ENCODE measurements at places on chromosomes 12 and 14.

DNA sequence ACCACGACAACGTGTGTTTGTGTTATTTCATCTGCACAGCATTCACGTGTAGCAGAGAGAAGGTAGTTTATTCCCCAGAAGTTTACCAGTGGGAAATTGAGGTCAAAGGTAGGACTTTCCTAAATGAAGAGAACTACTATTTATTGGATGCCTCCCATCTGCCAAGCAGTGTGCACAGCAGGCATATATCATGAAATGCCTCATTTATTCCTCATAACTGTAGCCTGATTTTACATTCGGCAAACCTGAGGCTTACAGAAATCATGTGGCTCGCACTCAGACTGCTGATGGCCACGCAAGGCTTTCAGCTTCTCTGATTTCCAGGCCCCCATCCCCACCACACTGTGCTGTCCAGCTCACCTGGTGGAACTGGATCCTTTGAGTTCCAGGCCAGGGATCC is 33.5 kb downstream of the NTF3 start:
- no peak for DNase-seq

DNA sequence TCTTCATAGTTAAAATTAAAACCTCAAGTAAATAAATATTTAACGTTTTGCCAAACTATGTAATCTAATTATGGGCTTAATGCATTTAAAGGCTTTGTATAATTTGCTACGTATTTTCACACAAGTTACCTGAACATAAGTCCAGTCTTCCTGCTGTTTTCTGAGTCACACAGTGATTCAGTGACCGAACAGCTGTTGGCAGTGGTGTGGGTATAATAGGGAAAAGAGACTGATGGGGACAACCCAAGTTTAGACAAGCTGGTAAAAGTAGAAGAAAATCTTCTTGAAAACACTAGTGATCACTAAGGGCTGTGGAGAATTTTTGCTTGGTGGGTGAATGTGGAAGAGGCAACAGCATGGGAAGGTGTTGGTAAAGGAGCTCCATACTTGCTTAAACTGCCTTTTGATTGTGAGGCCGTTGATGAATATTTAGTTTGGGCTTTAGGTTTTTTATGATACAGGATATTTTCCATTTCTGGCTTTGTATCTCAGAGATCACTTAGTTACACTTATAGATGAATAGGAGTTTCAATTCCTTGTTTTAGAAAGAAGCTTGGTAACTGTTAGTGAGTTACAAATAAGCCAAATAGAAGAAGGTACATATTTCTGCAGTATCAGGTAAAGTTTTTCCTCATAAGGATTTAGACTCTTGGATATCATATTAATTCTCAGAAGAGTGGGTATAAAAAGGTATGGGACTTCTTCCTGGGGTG is 23.9 kb downstream of the LRRK2 start:
- no peak for DNase-seq

GRCh38 chr12:27345376-27345775 is 12.7 kb downstream of the BMAL2 start:
- no peak for DNase-seq

DNA sequence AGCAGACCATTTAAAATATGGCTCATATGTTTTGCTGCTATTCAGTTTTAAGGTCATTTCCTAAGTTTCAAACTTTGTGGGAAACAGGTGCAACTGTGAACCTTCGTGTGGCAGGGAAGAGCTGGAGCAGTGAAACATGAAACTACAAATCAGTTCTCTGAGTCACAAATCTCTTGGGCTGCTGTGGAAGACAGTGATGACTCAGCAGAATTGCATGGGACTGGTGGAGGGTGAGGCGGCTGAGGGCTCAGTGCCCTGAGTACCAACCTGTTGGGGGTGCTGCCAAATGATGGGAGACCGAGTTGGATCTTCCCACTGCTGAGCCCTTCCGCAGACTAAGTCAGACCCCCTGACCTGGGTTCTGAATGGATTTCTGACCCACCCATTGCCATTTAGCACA is 8.4 kb upstream of the CALM1 start:
- no peak for DNase-seq

- no peak for DNase-seq
Observed at GRCh38 chr14:57845316-57845715, 20.6 kb downstream of the SLC35F4 start.

DNA sequence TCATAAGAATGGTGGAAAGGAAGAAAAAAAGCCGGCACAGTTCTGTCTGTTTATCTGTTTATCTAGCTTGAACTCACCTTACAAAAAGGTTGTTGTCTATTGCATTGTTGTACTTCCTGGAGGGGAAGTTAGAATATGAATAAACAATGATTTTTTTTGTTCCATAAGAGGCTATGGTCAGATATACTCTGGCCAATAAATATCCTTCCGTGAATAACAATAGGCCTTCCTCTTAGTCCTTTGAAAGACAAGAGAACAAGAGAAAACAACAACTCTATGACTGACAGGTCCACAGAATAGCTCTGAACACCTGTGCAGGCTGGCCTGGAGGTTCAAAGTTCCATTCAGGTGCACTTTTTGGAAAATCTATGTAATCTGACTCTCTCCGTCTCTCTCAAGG is 192.8 kb upstream of the KRR1 start:
- DNase-seq, result no peak

DNA sequence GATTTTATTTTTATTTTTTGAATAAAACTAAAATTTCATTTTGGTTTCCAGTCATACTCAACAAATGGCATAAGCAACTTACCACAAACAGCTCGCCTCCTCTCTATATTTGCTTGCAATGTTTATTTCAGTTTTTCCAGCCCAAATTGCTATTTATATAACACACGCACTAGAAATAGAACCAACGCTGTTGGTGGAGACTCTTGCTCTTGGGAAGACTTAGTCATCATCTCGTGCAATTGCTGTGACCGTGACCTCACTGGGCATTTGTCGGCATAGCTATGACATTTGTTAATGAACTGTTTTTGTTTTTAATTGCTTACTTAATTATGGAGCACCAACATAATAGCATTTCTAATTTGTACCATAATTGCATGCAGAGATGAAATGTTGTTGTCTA is 153.1 kb upstream of the OTX2 start:
- DNase-seq, result no peak

GRCh38 chr12:41612892-41613557 is 424.9 kb downstream of the PDZRN4 start:
- DNase-seq, result no peak

DNA sequence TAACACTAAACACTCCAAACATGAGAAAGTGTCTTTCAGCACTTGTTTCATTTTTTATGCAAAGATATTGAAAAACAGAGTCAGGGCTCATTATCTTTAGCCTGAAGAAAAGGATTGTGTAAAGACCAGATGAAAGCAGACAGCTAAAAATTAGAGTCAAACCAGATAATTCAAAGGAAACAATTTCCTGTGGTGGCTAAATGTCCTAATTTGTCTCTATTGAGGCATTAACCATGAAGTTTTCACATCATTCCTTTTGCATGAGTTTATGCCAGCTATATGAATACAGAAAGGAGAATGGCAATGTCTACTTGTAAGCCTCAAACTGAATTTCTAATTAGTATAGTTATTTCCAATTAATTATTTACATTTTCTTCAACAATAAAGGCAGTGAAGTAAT is 338.5 kb downstream of the FSCB start:
- no peak for DNase-seq

- no peak for DNase-seq
Observed at GRCh38 chr14:42174357-42174756, 567.7 kb downstream of the LRFN5 start.

- no peak for DNase-seq
Observed at GRCh38 chr12:93184672-93185368, 192.9 kb upstream of the NUDT4 start.

DNA sequence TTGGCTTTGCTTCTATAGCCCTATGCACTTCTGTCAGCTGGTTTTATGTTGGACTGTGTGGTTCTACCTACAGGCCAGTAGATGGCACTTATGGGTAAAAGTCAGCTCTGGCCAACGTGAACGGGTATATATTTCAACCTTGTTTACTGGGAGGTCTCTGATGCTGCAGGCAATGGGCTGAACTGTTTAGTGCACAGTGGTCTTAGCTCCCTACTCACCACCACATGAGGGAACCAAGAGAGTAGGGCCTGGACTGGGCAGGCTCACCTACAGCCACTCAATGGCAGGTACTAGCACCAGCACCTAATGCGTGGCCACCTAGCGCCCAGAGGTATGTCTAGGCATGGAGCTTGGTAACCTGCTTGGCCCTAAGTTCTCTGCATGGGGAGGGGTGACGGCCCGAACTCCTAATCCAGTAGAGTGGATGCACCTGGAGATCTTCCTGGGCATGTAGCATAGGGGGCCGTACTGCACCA is 481.8 kb downstream of the TMEM117 start:
- DNase-seq, result no peak

DNA sequence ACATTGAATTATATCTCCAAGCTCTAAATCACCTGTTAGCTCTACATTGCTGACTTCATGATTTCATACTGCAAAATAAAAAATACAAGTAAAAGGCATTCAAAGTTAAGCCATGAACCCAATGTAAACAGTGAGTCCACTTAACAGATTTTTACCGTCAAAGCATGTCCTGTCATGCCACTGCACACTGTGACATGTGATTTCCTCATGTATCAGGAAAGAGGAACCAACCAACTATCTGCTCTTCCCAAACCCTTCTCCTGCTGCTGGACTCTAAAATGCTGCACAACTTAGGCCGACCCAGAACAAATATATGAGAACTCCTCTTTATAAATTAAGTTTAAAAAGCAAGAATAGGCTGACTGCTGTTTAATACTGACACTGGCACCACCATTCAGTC is 37.5 kb downstream of the TM7SF3 start:
- no peak for DNase-seq

DNA sequence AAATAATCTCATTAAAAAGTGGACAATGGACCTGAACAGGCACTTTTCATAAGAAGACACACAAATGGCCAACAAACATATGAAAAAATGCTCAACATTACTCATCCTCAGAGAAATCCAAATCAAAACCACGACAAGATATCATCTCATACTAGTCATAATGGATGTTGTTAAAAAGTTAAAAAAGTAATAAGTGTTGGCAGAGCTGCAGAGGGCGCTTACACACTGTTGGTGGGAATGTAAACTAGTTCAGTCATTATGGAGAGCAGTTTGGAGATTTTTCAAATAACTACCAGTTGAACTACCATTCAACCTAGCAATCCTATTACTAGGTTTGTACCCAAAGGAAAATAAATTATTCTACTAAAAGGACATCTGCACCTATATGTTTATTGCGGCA is 47.2 kb downstream of the FOXG1 start:
- no peak for DNase-seq

- DNase-seq, result no peak
Observed at GRCh38 chr12:125573271-125573670, 508.0 kb downstream of the AACS start.

DNA sequence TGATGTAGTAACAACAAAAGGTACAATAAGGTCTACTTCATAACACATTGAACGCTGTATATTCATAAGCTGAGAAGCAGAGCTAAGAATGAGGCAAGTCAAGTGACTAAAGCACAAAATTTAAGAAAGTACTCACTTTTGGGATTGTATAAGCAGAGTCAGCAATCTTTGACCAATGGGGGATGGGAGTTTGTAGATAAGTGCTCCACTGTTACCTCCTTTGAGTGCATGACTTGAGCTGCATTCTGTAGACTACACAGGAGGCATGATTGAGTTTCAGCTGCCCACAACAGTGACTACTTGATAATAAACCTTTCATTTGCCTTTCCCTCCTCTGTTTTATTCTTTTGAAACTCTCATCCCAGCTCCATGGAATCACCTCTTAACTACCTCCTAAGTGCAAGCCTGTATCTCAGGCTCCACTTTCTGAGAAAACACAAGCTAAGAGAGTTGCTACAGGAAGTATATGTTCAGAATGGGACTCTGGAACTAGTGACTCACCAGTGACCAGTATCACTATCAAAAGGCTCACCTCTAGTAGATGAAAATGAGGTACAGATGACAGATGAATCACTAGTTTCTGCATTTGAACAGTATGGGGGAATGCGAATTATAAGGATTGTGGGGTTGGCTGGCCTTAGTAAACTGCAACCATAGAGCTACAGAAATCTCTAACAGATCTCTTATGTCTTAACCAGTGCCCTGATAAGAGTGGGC is 49.2 kb downstream of the SLC35F4 start:
- no peak for DNase-seq

- peak; percentile 41 for DNase-seq
Observed at GRCh38 chr14:105525861-105526775, at the start of gene TMEM121. Gene TMEM121, plus strand, starts transcription at chr14:105526583. Its CDS starts 2,252 bp downstream, at chr14:105528835.

GRCh38 chr12:12563290-12563928 is 746 bp upstream of the DUSP16 start:
- peak; percentile 57 for DNase-seq

- no peak for DNase-seq
Observed at GRCh38 chr12:130338794-130339601, 1.3 kb downstream of the PIWIL1 start.

DNA sequence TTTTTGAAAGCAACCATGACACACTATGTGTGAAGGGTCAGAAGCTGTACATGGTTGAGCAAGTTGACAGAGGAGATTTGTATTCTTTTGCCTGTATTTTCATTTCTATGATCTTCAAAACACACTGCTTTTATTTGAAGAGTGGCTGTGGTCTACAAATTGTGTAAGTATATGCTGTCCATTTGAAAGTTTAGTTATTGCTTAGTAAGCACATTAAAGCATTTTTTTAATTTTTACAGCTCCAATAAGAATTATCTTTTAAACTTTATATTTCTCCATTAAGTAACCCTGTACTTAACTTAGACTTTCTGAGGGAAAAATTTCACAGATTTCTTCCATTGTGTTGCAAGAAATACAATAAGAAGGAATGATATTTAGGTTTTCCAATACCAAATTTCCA is 915.2 kb downstream of the SLC6A15 start:
- DNase-seq, result no peak

DNA sequence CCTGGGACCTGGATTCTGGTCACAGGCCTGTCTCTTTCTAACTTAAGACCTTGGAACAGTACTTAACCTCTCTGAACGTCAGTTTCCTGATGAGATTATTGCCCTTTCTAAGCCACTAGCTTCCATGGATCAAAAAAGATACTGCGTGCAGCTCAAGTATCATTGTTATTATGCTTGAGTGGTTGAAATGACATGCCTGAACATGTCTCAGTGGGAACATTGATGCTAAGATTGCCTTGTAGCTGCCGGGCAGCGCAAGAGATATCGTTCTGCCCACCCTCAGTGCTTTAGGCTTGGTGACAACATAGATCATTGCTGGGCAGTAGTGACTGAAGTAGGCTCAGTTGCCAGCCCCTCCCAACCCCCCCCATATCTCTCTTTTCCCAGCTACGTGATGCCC is 131.9 kb downstream of the SMOC1 start:
- no peak for DNase-seq

GRCh38 chr14:35822501-35822900 is 3.6 kb upstream of the BRMS1L start:
- DNase-seq, result no peak

DNA sequence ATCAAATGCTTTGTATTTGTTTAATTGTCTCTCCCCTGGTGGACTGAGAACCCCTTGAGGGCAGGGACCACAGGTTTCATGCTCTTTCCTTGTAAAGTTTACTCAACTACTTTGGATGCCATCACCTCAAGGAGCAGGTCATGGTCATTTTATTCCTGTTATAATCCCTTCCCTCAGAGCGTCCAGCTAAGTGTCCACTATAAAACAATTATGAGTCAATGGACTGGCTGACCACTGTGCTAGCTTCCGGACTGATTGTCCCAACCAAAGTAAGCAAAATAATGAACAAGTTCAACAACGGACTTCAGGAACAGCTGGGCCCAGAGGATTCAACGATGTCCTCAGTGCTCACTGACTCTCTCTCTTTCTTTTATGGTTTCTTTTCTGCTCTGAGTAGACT is 18.2 kb downstream of the AK7 start:
- no peak for DNase-seq
